ENCODE measurements at places on chromosomes 6 and 20.
A peak's percentile ranks its signal among the peaks of the same experiment; 100 is the strongest.

- no peak for DNase-seq
Observed at GRCh38 chr20:38386004-38386403, 39.7 kb downstream of the LBP start.

DNA sequence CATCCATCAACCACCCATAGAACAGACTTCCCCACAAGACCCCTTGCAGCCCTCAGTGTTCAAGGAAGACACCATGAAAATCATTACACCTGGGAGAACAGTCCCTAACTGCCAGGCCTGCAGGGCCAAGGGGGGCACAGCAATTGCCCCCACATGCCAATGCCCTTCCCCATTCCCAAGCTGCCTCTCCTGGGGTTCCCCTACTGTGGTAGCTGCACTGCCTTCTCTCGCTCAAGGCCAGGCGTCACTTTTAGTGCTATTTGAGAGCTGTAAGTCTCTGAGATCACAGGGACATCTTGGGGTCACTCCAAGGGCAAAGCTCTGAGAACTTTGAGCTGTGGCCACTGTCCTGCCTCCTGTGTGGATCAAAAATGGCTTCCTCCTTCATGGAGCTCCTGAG is 6.0 kb upstream of the ACSS1 start:
- no peak for DNase-seq

GRCh38 chr20:11214256-11214840 is 540.5 kb upstream of the JAG1 start:
- DNase-seq, result no peak

DNA sequence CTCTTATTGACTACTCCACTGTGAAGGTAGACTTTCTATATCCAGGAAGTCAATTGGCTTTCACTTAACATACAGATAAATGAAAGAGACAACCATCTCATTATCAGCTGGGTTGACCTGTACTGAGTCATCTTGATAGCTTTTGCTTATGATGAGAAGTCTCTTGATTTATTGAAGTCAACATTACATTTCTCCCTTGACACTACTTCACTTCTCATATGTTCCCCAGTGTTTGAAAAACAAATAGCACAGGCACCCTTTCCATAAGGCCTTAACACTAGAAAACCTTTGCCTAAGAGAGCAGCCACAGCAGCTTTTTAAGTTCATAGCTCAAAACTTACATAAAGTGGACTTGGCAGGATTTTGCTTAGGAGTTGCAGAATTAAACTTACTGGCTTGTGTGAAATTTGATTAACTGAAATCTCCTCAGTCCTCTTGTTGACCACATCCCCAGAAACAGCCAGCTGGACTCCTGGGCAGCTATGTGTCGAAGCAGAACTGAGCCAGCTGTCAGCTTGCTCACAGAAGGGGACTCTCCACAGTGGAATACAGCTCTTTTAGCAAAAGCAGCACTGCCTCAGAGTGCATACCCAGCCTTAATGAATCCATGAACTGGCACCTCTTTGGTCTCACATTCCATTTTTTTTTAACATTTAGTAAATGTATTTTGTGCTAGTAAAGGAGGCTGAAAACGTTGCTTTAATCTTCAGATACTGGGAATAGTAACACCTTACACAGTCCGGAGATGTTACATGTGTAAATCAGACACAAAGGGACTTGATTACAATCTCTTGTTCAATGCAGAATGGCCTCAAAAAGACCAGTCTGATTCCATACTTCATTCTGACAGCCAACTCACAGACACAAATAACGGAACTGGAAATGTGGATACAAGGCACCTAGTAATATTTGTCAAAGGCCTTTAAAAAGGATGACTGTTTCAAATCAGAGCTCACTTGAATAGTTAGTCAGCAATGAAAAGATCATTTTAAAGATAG is 1532.7 kb downstream of the HACE1 start:
- DNase-seq, result peak; percentile 24

GRCh38 chr6:155388591-155388990 is 67.0 kb downstream of the NOX3 start:
- DNase-seq, result no peak

- peak; percentile 9 for DNase-seq
Observed at GRCh38 chr20:23326774-23327173, 23.8 kb upstream of the NXT1 start.

DNA sequence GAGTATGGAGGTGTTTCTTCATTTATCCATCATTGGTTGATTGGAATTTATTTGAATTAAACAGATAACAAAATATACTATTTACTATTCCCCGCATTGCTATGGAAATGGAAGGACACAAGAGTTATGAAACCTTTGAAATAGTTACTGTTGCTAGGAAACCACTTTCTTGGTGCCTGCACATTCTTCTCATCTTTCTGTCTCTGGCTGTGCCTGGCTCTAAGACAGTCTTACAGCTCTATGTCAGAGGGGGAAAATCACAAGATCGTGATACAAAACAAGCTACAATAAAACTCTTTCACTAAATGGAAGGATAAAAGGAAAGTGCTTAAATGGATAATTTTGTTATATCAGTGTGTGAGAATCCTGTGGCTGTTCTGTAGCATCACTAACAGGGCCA is 453.0 kb downstream of the LMBRD1 start:
- DNase-seq, result no peak

GRCh38 chr6:33683576-33684427 is 27.7 kb downstream of the UQCC2 start:
- no peak for DNase-seq

Measured in NCI-H1092 treated with DMSO at 0.1 percent for 48 hours (cell line).